ENCODE measurements at places on chromosomes 2 and 18.

DNA sequence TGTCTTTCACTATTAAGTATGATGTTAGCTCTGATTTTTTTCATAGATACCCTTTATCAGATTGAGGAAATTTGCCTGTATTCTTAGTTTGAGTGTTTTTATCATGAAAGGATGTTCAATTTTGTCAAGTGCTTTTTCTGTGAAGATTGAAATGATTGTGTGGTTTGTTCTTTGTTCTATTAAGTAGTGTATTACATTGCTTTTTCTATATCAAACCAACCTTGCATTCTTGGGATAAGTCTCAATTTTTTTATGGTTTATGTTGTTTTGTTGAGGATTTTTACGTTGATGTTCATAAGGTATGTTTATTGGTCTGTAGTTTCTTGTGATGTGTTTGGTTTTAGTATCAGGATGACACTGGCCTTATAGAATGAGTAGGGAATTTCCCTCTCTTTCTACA is 19.1 kb downstream of the PDK1 start:
- DNase-seq, result no peak

GRCh38 chr2:157839822-157840221 is 36.3 kb downstream of the ACVR1 start:
- DNase-seq, result no peak

DNA sequence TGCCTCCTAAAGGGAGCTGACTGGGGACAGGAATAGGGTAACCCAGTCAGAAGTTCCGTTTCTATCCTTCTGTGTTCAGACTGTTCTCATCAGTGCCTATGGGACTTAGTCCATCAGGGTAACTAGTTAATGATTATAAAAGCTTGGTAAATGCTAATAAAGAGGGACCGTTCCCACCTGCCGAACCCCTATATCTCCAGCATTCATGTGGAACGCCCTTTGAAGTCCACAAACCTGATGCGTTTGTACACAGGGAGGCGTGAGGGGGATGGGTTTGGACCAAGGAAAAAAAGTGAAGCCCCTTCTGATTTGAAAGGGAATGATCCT is 112.9 kb downstream of the CDK15 start:
- no peak for DNase-seq

GRCh38 chr2:19538411-19538963 is 180.1 kb upstream of the OSR1 start:
- DNase-seq, result no peak

GRCh38 chr2:212114489-212114888 is 424.1 kb downstream of the ERBB4 start:
- no peak for DNase-seq

DNA sequence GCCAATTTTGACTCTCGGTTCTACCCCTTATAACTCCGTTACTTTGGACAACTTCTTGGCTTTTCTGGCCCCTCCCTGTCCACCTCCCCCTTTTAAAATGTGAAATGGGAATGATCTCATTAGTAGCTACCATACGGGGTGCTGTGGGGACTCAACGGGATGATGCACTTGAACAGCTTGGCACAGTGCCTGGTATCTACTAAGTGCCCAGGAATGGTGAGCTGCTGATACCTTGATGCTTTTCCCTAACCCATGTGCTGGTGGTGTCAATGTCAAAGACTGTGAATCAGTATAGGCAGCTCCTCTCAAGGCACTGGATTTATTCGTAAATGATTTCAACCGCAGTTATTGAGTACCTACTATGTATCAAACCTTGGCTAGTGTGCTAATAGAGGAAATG is 204.2 kb downstream of the LOXHD1 start:
- peak; percentile 44 for DNase-seq

- DNase-seq, result no peak
Observed at GRCh38 chr2:149991576-149991975, 404.0 kb upstream of the MMADHC start.

GRCh38 chr2:109582928-109583895 is 30.6 kb downstream of the SEPTIN10 start:
- DNase-seq, result no peak

Data from NCI-H1105 treated with DMSO at 0.1 percent for 48 hours (cell line).